ENCODE measurements at places on chromosomes 3 and 15. TPM values are rescaled to one million over a fixed set of nuclear protein-coding genes. Genes with fewer than 3 reads are reported as not detected.

DNA sequence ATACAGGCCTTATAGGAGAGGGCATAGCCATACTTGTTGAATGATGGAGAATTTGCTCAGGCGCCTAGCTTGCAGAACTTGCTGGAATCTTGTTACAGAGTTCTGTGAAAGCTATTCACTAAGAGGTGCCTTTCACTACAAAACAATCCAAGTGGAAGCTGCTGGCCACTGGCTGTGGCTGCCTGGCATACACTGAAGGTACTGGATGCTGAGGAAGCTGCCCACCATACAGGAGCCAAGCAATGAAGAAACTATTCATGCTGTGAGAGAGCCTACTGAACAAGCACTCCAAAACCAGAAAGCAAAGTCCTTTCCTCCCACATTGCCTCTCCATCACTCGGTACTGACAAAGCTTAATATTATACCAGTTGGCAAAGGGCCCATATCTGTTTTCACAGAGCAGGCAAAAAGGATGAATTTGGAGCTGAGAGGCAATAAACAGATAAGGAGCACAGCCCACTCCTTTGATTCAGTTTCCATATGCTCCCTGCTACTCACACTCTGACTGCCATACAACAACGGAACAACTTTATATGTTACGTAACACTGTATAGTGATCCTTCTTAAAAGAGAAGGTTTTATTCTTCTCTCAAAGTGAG, 192.6 kb upstream of the ALCAM start:
- no peak overlapping the region for H3K4me3 ChIP-seq
- DNase-seq = no peak
- no peak overlapping the region for H3K27ac ChIP-seq
- H3K36me3 ChIP-seq = no peaks in the 10 kb centered on the region

- no peak overlapping the region for H3K27ac ChIP-seq
- H3K4me1 ChIP-seq = no peaks in the 10 kb centered on the region
- no peaks in the 10 kb centered on the region for H3K27me3 ChIP-seq
- H3K36me3 ChIP-seq = no peaks in the 10 kb centered on the region
- no peak for DNase-seq
- no peak overlapping the region for H3K4me3 ChIP-seq
Observed at GRCh38 chr3:127375151-127375930, 87.5 kb upstream of the PRR20G start.

GRCh38 chr15:74396445-74397238, 29.2 kb upstream of the CYP11A1 start:
- H3K27ac ChIP-seq = no peak overlapping the region
- no peak for DNase-seq
- no peaks in the 10 kb centered on the region for H3K36me3 ChIP-seq
- peaks cover 19% of the 10 kb centered on the region for H3K4me1 ChIP-seq

GRCh38 chr3:129352650-129353588, 74.2 kb downstream of the HMCES start:
- no peaks in the 10 kb centered on the region for H3K27me3 ChIP-seq
- no peak for DNase-seq
- H3K27ac ChIP-seq = no peak overlapping the region
- no peaks in the 10 kb centered on the region for H3K36me3 ChIP-seq
- peaks cover 9% of the 10 kb centered on the region for H3K4me1 ChIP-seq

DNA sequence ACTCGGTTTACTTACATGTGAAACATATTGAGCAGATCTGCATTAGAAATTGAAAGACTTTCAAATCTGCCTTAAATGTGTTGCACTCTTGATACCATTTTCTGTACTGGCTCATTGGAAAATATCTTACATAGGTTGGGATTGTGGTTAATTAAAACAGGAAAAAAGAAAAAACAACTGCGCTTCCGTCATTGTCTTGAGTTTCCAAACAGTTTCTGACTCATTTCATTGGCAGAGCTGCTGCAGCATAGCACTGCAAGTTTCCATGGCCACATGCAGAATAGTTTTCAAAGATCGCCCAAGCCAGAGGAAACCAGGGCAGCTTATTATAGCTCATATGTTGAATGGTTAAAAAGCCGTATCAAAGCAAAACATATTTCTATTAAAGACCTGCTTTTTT, 446.6 kb upstream of the BCHE start:
- H3K27me3 ChIP-seq = no peaks in the 10 kb centered on the region
- no peaks in the 10 kb centered on the region for H3K4me1 ChIP-seq
- no peak for DNase-seq
- no peak overlapping the region for H3K4me3 ChIP-seq
- no peak overlapping the region for H3K27ac ChIP-seq
- H3K36me3 ChIP-seq = no peaks in the 10 kb centered on the region

DNA sequence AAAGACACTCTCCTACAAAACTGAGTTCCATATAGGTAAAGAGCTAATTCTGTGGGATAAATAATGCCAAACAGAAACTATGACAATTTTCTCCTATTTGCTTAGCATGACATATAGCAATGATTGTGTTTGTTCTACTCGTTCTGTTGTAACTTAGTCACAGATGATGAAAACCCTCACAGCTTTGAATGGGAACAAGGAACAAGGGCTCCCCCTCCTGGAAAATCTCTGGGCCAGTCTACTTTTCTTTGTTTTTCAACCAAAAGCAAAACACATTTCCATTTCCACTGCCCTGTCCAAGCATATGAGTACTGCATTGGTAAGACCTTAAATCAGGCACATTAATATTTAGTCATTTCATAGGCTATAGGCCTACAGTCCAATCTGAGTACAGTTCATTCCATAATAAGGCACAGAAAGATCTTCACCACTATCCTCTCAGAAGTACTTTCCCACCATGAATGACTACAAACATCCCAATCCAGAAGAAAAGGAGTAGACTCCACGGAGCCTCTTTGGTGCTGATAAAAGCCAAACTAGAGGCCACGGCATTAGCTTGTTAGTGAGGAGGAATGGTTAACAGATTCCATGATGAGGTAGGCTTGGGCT, 67.1 kb downstream of the ATP8B4 start:
- H3K27me3 ChIP-seq = no peaks in the 10 kb centered on the region
- no peak for DNase-seq
- no peak overlapping the region for H3K27ac ChIP-seq
- H3K4me1 ChIP-seq = peaks cover 12% of the 10 kb centered on the region

DNA sequence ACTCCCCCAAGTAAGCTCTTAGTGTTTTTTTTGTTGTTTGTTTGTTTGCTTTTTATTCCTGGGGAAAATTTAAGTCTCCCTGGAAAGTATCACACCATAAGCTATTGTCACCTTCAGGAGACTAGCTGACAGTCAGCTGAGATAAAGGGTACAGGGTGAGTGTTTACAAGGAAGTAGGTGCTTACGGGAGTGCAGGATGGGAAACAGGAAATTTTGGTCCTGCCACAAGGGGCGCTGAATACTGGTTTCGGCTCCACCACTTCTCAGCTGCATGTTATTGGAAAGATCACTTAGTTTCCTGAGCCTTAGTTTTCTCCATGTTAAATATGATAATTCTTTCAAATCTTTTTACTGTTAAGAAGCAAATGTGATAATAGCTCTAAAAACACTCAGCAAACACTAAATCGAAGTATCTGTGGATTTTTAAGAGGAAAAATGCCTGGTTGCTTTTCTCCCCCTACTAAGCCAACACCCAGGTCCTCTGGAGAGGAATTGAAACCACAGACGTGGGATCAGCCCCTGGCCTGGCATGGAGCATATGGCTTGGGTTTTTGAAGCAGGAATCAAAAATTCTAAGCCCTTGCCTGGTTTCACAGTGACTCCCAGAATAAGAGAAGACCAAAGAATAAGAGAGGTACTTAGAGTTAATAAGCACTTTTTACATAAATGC, 90.7 kb downstream of the SCN11A start:
- H3K27ac ChIP-seq = no peak overlapping the region
- no peak for DNase-seq
- no peaks in the 10 kb centered on the region for H3K4me1 ChIP-seq
- no peaks in the 10 kb centered on the region for H3K36me3 ChIP-seq
- H3K4me3 ChIP-seq = no peak overlapping the region

GRCh38 chr3:126880901-126881300, 102.0 kb upstream of the PLXNA1 start:
- H3K36me3 ChIP-seq = no peaks in the 10 kb centered on the region
- no peaks in the 10 kb centered on the region for H3K4me1 ChIP-seq
- H3K27ac ChIP-seq = no peak overlapping the region

DNA sequence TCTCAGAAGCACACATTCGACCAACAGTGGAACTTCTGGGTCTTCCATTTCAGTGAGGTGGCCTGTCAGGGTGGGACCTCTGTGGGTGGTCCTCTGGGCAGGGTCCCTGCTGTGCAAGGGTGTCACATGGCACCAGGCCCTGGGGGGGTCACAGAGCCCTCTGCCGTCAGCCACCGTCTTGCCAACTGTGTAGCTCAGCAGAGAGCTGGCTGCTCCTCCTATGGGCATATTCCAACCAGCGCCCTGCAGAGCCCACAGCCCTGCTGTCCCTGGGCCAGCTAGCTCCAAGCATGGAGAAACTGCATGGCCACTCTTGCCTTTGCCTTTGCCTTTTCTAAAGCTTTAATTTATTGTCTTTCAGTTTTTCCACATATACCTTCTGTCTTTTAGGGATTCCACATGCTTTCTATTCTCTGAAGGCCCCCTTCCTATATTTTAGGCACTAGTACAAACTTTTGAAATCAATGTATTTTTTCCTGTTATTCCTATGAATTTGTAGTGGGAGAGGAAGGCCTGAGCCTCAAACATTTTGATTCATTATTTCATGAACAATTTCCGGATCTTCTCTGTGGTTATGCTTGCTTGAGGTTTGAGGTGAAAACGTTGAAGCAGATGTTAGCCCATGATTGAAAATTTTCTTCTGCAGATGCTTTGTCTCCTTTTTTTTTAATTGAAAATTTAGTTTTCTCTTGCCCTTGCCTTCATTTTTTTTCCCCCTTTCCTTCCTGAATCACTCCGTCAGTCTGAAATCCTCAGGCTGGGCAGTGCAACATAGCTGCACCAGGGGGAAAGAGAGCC, 11.7 kb downstream of the IQCF1 start:
- H3K27ac ChIP-seq = no peak overlapping the region
- no peak for DNase-seq
- peaks cover 7% of the 10 kb centered on the region for H3K27me3 ChIP-seq
- no peaks in the 10 kb centered on the region for H3K4me1 ChIP-seq
- H3K36me3 ChIP-seq = no peaks in the 10 kb centered on the region

DNA sequence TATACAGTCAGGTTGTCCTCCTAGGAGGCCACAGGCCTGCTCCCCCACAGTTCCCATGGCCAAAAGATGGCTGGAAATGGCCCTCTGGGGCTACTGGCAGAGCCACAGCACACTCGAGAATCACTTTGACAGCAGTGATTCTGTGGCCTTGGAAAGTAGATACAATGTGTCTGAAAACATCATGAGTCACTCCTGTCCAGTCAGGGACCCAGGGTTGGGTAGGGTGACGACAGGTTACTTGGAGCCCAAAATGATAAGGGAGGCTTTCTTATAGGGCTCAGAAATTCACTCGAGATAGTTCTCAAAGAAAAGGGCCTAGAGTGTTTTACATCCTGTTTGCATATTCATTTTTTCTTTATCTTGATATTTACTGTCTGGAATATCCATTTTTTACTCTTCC, 24.3 kb downstream of the MRPS25 start:
- H3K36me3 ChIP-seq = peaks cover 99% of the 10 kb centered on the region
- no peaks in the 10 kb centered on the region for H3K27me3 ChIP-seq
- no peak overlapping the region for H3K4me3 ChIP-seq
- no peak overlapping the region for H3K27ac ChIP-seq
- no peak for DNase-seq

The FAM174B gene
- 57.7 TPM for total RNA-seq

- DNase-seq = no peak
- H3K4me1 ChIP-seq = no peaks in the 10 kb centered on the region
- H3K4me3 ChIP-seq = no peak overlapping the region
- no peaks in the 10 kb centered on the region for H3K27me3 ChIP-seq
Observed at GRCh38 chr3:6321999-6322398, 538.9 kb upstream of the GRM7 start.

The PARP14 gene
- 165 TPM for total RNA-seq

The ADGRG7 gene
- not detected for total RNA-seq

The LRTM1 gene
- not detected for total RNA-seq

The VILL gene
- total RNA-seq = 12.5 TPM

DNA sequence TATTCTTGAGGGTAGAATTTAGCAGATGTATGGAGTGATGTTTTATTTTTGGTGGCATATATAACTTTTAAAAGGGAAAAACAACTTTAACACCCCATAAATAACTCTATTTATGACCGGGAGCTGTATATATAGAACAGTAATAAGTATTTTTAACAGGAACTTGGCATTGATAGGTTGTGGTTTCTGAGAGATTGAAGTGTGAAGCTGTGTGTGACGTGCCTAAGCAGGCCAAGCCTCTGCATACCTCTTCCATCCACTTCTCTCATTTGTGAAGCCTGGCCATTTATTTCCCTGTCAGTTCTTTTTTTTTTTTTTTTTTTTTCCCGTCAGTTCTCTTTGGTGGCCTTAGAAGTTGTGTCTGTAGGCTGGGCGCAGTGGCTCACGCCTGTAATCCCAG, 23.0 kb downstream of the RBM5 start:
- no peak for DNase-seq
- H3K4me3 ChIP-seq = no peak overlapping the region
- H3K27ac ChIP-seq = no peak overlapping the region
- H3K27me3 ChIP-seq = no peaks in the 10 kb centered on the region
